GM12892 (cell line): ENCODE measurements at places on chromosomes 6 and 20.

GRCh38 chr6:131728296-131728939 is 17.6 kb upstream of the CTAGE9 start:
- DNase-seq = no peak

DNA sequence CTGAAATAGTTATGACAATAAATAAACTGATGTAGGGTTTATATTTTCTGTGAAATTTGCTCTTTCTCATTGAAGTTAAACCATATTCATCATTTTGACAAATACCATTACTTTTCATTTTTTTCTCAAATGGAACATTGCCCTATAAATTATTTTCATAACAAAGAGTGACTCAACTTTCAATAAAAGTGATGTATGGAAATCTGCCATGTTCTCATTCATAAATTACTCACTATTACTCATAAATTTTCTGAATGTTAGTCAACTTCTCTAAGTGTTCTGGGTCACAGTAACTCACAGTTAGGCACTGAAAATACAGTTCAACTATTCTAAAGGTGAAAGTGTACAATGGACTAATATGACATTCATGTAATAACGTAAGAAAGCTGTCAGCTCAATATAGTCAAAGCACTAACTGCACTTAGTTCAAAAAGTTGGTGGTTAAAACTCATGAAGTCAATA is 19.0 kb upstream of the STX11 start:
- no peak for DNase-seq

DNA sequence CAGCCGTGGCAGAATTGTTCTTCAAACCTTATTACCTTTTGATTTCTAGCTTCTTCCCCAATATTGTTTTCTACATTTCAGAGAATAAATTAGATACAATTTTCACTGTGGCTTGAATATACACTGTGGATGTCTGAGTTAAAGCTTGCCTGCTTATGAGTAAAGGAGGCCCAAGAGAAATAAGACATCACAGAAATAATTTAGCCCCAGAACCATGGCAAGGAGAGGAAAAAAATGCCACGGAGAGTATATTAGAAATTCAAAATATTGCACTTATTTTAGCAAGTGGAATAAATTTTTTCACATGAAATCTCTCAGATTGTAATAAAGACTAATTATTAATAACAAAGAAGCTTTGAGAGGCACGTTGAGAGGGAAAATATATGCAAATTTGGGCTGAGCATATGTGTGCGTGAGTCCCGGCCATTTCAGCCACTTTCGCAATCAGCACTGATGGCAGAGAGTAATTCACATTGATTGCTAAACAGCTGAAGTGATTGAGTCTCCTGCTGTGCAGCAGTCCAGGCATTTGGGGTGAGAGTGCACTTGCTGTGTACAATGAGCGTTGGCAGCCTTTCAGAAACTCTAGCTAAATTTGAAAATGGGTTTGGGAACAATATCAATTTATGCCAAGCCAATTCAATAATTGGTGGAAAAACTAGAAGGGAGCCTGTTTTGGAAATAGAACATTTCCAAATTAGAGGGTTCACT is 596.0 kb downstream of the EPM2A start:
- DNase-seq = no peak

GRCh38 chr6:37168811-37169495 is 999 bp upstream of the PIM1 start:
- no peak for DNase-seq

DNA sequence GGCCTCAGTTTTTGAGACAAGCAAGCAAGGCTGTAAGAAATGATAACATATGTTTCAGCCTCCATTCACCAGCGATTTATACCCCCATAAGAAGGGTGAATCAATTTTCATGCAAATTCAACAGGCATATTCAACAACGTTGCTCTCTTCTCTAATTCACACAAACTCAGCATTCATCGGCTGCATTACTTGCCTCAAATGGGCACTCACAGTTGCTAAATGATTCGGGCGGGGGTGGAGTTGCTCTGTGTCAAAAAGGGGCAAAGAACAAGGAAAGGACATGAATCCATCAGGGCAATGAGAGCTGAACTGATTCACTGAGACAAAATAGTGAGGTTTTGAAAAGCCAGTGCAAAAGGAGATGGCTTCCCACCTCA is 9.0 kb downstream of the MOXD1 start:
- no peak for DNase-seq

- no peak for DNase-seq
Observed at GRCh38 chr6:139994998-139995397, 620.5 kb upstream of the CITED2 start.
